ENCODE measurements at places on chromosomes 2 and 18. TPM values are rescaled to one million over a fixed set of nuclear protein-coding genes. Genes with fewer than 3 reads are reported as not detected.

HRH4 gene
- 0.06 TPM for total RNA-seq

MAP4K3 gene
- 42.1 TPM for total RNA-seq

IHH gene
- under 0.01 TPM for total RNA-seq

NT5DC4 gene
- not detected for total RNA-seq

C2orf81 gene
- total RNA-seq, result 1.1 TPM

ERMN gene
- total RNA-seq, result under 0.01 TPM

CDH7 gene
- total RNA-seq, result not detected

TMEM178A gene
- 1.5 TPM for total RNA-seq

EVA1A gene
- 29.3 TPM for total RNA-seq

FOXD4L1 gene
- total RNA-seq, result 0.06 TPM

ZNF142 gene
- 7.7 TPM for total RNA-seq

PLEKHH2 gene
- total RNA-seq, result 1.9 TPM

PLGLB2 gene
- total RNA-seq, result 0.87 TPM

ATG9A gene
- 43.5 TPM for total RNA-seq

WDR12 gene
- 27.6 TPM for total RNA-seq

Data from aortic smooth muscle cell (primary cell).